Heart left ventricle (tissue), 16 donors: ENCODE measurements at places on chromosomes 11 and 22.

DNA sequence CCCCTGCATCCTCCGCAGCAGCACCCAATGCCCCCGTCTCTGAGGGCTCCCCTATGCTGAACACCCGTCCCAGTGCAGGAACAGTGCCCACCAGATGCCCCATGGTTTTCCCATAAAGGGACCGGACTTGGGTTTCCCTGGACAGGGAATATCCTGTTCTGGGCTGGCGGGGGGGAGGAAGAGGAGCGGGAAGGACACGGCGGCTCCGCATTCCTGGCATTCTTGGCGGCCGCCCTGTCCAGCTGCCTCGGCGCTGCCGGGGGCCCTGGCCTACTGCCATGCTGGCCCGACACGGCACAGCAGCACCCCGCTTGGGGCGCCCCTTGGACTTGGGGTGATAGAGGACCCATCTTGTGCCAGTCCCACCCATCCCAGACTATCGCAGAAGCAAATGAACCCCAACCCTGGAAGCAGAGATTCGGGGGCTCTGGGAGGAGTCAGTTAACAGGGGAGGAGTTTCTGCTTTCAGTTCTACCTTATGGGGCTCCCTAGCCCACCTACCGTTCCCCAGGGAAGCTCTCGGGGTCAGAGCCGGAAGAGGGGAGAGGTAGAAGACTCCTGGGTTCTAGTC is 23.7 kb upstream of the CBX7 start:
- H3K4me1 ChIP-seq, result peaks cover 54% of the 10 kb centered on the region
- peak; percentile 84 for DNase-seq
- peak overlapping the region; percentile 77 for H3K27ac ChIP-seq
- H3K4me3 ChIP-seq, result no peak overlapping the region

DNA sequence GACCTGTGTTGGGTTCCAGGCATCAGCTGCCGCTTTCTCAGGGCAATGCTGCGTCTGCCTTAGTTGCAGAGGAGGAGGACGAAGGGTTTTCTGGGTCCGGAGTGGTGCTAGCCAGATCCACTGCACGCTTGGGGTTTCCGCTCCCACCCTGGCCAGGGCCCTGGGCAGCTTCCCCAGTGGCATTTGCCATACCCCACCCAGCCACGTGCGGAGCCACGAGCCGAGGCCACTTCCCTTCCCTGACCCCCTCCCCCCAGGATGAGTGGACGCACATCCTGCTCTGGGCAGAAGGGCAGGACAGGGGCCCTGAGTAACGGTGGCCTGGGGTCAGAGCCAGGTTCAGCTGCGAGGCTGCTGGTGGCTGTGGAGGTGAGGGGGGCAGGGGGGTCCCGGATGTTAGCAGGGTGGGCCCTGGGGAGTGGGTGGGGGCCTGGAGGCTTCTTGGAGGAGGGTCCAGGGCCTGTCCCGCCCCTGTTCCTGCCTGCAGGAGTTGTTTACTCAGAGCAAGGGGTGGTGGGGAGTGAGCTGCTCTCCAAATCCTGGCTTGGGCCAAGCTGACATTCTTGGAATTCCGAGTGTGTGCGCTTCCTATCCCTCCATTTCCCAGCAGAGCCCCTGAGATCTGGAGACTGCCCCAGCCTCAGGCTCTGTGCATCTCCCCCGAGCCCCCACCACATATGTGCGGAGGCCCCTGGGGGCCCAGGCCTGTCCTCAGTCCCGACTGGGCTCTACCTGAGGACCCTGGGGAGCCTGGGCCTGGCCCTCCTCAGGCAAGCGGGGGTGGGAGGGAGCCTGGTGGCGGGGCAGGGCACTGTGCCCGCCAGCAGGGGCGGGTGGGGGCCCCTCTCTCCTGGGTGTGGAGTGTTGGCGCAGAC is 1.4 kb downstream of the TSPAN4 start:
- peaks cover 5% of the 10 kb centered on the region for H3K36me3 ChIP-seq
- H3K27ac ChIP-seq, result peak overlapping the region; percentile 98
- peak overlapping the region; percentile 95 for H3K4me3 ChIP-seq

DNA sequence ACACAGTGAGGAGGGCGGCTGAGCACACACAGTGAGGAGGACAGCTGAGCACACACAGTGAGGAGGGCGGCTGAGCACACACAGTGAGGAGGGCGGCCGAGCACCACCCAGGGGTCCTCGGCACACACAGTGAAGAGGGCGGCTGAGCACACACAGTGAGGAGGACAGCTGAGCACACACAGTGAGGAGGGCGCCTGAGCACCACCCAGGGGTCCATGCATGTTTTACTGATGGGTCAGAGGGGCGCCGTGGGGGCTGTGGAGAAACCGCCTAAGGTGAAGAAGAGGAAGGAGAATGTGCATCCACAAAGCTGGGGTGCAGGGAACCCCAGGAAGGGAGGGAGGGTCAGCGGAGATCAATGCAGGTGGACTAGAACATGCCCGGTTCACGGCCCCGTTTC is 461.8 kb downstream of the BRD1 start:
- H3K27me3 ChIP-seq, result peaks cover 33% of the 10 kb centered on the region
- no peak for DNase-seq
- H3K4me1 ChIP-seq, result no peaks in the 10 kb centered on the region
- no peaks in the 10 kb centered on the region for H3K36me3 ChIP-seq
- H3K4me3 ChIP-seq, result no peak overlapping the region

- H3K4me1 ChIP-seq, result peaks cover 42% of the 10 kb centered on the region
- no peaks in the 10 kb centered on the region for H3K27me3 ChIP-seq
- peak; percentile 84 for DNase-seq
- H3K27ac ChIP-seq, result peak overlapping the region; percentile 20
Observed at GRCh38 chr11:12224537-12224893, 114.1 kb downstream of the MICAL2 start.

- no peak overlapping the region for H3K4me3 ChIP-seq
- DNase-seq, result peak; percentile 19
- no peaks in the 10 kb centered on the region for H3K27me3 ChIP-seq
- no peaks in the 10 kb centered on the region for H3K36me3 ChIP-seq
- no peaks in the 10 kb centered on the region for H3K4me1 ChIP-seq
- no peak overlapping the region for H3K27ac ChIP-seq
Observed at GRCh38 chr11:121762820-121763219, 310.1 kb upstream of the SORL1-AS1 start.

DNA sequence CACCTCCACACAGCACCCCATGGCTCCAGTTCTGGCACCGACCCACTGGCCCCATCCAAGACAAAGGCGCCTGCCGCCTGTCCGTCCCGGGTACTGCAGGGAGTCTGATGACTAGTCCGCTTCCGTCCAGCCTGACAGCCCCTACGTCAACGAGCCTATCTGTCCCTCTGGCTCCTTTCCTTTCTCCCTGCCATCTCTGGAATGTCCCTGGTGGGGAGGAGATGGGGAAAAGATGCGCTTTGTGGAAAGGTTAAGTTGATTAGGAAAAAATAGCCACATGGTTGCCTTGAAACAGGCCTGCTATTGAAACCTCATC is 10.4 kb downstream of the PDGFB start:
- no peak overlapping the region for H3K4me3 ChIP-seq
- DNase-seq, result peak; percentile 83
- peaks cover 17% of the 10 kb centered on the region for H3K36me3 ChIP-seq
- H3K4me1 ChIP-seq, result peaks cover 76% of the 10 kb centered on the region
- peak overlapping the region; percentile 84 for H3K27ac ChIP-seq

DNA sequence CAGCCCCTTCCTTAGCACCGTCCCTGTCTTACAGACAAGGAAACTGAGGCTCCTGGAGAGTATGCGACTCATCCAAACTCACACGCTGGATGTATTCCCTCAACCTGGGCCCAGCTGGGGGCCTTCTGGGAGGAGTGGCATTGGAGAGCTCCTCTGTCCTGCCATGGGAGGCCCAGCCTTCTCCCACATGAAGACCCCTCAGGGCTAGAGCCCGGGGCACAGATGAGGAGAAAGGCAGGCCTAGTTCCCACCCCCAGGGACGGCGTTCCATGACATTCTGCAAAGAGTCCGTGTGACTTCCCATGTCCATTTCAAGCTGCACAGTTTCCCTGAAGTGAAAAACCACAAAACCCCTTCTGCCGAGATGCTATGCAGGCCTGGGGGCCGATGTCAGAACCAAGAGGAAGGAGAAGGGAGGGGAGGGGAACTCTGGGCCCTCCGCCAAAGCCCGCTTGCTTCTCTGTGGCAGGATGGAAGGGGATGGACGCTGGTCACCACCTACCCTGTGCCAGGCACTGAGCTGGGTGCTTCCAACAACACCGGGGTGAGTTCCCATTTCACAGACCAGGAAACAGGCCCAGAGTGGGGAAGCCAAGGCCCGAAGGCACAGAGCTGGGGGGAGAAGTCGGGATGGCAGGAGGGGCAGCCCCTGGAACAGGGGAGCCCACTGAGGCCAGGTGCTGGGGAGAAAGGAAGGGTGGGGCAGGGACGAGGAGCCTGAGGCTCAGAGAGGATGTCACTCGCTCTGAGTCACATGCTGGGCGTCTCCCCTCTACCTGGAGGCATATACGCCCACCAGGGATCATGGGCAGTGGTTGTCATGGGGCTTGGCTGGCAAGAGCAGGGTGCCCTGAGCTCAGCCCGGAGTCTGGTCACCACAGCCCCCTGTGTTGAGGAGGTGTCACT is 15.7 kb downstream of the RAC2 start:
- no peak overlapping the region for H3K27ac ChIP-seq
- peak; percentile 44 for DNase-seq
- H3K4me1 ChIP-seq, result no peaks in the 10 kb centered on the region
- no peaks in the 10 kb centered on the region for H3K36me3 ChIP-seq

DNA sequence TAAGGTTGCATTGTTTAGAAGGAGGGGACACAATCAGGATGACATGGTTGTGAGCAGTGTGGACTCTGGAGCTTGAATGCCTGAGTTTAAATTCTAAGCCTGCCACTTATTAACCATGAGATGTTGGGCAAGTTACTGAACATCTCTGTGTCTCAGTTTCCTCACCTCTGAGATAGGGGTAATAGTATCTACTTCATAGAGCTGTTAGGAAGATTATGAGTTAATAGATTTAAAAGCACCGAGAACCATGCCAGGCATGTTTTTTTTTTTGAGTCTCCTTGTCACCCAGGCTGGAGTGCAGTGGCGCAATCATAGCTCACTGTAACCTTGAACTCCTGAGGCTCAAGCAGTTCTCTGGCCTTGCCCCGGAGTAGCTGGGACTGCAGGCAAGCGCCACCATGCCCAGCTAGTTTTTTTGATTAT is 33.3 kb downstream of the ST14 start:
- H3K36me3 ChIP-seq, result no peaks in the 10 kb centered on the region
- no peak overlapping the region for H3K4me3 ChIP-seq
- no peaks in the 10 kb centered on the region for H3K4me1 ChIP-seq
- H3K27ac ChIP-seq, result no peak overlapping the region
- no peak for DNase-seq
- H3K27me3 ChIP-seq, result no peaks in the 10 kb centered on the region

DNA sequence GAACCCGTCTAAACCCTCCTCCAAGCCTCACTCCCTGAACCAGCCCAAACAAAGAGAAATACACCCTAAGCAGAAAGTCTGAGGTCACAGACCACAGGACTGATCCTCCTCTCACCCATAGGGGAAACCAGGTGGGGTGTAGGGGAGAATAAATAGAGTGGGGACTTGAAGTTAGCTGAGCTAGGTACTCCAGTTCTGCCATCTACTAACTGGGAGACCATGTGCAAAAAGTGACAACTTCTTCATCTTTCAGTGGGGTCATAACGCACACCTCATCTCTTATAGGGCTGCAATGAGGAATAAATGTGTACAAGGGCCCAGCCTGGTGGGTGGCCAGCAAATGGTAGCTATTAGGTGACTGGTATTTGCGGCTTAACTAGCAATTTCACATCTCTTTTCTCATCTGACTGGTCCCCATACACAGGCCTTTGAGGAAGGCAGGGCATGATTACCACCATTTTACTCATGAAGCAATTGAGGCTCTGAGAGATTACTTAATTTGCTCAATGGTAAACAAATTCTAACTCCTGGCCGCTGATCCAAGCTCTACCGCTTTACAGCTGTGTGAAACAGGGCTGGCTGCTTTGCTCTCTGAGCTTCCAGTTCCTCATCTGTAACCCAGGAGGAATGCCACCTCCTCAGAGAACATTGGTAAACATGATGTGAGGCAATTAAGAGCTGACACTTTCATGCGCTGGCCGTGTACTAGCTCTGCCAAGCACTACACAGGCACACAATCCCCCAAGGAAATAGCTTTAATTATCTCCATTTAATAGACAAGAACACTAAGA is 16.6 kb downstream of the TBC1D10A start:
- peaks cover 51% of the 10 kb centered on the region for H3K4me1 ChIP-seq
- no peak overlapping the region for H3K4me3 ChIP-seq
- no peak for DNase-seq
- peak overlapping the region; percentile 81 for H3K27ac ChIP-seq
- H3K36me3 ChIP-seq, result no peaks in the 10 kb centered on the region

DNA sequence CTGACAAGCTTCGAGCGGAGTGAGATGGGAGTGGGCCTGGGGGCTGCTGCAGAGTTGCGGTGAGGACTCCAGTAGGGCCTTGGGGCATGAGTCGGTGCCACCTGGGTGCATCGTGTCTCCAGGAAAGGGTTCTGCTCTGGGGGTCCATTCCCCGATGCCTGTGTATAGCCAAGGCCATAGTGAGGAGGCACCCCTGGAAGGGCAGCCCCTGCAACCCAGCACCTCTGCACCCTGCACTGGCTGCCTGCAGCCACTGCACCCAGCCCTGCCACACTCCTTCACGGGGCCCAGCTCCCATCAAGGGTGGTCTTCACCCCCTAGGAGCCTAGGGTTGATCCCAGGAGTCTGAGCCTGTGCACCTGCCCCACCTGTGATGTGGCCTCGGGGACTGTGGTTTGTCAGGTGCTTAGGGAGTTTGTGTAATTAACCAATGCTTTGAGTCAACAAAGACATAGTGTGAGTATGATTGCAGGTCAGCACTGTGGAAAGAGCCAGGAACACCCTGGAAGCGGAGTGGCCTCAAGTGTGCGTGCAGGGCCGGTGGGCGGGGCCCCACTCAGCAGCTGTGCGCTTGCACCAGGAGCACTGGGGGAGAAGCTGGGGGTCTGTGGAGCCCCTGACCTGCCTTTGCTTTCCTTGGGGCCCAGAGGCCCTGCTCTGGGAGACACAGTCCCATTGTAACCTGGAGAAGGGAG is 1299.3 kb downstream of the BRD1 start:
- H3K36me3 ChIP-seq, result no peaks in the 10 kb centered on the region
- no peak overlapping the region for H3K4me3 ChIP-seq
- peaks cover 10% of the 10 kb centered on the region for H3K27me3 ChIP-seq
- no peak for DNase-seq
- H3K4me1 ChIP-seq, result no peaks in the 10 kb centered on the region
- H3K27ac ChIP-seq, result no peak overlapping the region

DNA sequence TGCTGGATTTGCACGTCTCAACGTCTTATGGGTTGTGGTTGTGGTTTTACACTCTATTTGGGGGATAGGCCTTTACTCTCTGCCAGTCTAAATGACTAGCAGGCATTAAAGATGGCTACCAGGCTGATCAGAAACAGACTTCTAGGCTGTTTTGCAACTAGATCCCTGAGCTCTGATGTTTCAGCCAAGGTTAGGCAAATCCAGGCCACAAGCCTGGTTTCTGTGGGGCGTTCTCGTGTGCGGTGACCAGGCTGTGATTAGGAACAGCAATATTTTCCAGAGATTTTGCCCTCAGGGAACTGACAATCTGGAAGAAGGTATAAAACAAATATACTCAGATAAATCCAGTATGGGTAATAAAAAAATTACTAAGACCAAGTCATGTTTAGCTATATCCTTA is 502.4 kb downstream of the INSC start:
- no peak for DNase-seq
- H3K4me1 ChIP-seq, result no peaks in the 10 kb centered on the region
- H3K27ac ChIP-seq, result no peak overlapping the region
- H3K27me3 ChIP-seq, result no peaks in the 10 kb centered on the region
- H3K4me3 ChIP-seq, result no peak overlapping the region

GRCh38 chr11:581752-582151 is 5.5 kb downstream of the PHRF1 start:
- peaks cover 38% of the 10 kb centered on the region for H3K4me1 ChIP-seq
- no peak for DNase-seq
- no peak overlapping the region for H3K4me3 ChIP-seq
- H3K27me3 ChIP-seq, result no peaks in the 10 kb centered on the region
